ENCODE measurements at places on chromosomes 5 and 9.

DNA sequence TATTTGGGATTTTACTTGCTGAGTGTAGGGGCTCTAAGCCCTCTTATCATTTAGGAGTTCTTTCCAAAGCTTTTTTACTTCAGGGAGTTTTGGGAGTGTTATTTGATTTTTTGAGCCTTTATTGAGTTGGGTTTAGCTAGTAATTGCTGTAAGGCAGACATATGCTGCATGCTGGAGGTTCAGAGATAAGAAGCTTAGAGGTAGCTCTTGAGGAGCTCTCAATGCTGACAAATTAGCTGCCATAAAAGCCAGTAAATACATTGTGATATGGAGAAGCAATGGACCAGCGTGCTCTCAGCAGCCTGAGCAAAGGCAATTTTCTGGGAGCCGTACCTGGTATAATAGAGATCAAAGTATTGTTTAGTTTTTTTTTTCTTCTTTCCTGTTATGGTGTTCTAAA is 11.6 kb downstream of the ARHGEF28 start:
- no peak for DNase-seq

- DNase-seq: no peak
These were observed 521.7 kb upstream of the DAB2 start for GRCh38 chr5:39946356-39947045.

DNA sequence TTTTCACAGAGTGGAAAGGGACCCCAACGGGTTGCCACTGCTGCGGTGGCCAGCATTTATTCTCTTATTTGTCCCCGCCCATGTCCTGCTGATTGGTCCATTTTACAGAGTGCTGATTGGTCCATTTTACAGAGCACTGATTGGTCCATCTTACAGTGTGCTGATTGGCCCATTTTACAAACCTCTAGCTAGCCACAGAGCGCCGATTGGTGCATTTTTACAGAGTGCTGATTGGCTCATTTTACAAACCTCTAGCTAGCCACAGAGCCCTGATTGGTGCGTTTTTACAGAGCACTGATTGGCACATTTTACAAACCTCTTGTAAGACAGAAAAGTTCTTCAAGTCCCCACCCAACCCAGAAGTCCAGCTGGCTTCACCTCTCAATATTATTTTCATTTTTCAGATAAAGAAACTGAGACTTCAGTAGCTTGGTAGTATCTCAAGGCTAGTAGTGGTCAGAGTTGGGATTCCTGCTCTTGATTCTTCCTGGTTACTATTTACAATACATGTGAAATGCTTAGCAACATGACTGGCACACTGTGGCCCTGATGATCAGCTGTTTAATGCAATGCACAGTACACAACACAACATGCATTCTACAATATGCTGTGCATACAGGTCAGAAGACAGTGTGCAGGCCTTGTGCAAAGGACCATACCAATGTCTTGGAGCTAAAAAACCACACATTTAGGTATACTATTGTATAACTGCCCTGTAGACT is 63.6 kb upstream of the BOD1 start:
- no peak for DNase-seq

DNA sequence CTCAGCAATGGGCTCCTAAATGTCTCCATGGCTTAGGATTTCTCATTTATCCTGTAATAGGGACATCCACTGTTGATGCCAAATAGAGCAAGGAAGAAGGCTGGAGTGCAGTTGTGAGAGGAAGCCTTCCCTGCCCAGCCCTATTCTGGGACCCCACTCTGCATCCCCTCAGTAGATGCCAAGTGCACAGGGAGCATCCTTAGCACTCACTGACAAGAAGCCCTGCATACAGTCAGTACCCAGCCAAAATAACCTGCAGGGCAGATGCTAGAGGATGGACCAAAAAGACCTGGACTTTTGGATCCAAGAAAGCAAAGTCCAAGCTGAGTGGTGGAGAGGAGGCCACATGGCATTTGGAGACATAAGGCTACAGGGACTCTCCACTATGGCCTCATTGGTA is 113.5 kb upstream of the SPOCK1 start:
- DNase-seq: no peak

DNA sequence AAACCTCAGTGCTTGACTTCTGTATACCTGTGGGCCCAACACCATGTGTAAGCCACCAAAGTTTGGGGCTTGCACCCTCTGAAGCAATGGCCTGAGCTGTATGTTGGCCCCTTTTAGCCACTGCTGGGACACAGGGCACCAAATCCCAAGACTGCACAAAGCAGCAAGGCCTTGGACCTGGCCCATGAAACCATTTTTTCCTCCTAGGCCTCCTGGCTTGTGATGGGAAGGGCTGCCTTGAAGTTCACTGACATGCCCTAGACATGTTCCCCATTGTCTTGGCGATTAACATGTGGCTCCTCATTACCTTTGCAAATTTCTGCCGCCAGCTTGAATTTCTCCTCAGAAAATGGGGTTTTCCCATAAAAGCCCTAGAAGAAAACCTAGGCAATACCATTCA is 345.5 kb downstream of the MLLT3 start:
- DNase-seq: no peak

Data from stimulated activated CD8-positive, alpha-beta memory T cell treated with anti-CD3 and anti-CD28 coated beads, Interleukin-2, amount 100 ng/mL, for 1 hour (primary cell).